ENCODE measurements at places on chromosomes 16 and 17.

GRCh38 chr17:63939884-63940283, 7.8 kb upstream of the CD79B start:
- no peak for DNase-seq

- DNase-seq: peak; percentile 55
Measured at GRCh38 chr16:81493755-81494433, 49.3 kb downstream of the CMIP start.

- DNase-seq: no peak
Measured at GRCh38 chr17:50899005-50899460, 32.9 kb upstream of the TOB1 start.

- DNase-seq: no peak
Measured at GRCh38 chr17:42665581-42666001, 6.5 kb downstream of the TUBG2 start.

- DNase-seq: peak; percentile 61
Measured at GRCh38 chr17:9217151-9218056, 196.1 kb downstream of the NTN1 start.

DNA sequence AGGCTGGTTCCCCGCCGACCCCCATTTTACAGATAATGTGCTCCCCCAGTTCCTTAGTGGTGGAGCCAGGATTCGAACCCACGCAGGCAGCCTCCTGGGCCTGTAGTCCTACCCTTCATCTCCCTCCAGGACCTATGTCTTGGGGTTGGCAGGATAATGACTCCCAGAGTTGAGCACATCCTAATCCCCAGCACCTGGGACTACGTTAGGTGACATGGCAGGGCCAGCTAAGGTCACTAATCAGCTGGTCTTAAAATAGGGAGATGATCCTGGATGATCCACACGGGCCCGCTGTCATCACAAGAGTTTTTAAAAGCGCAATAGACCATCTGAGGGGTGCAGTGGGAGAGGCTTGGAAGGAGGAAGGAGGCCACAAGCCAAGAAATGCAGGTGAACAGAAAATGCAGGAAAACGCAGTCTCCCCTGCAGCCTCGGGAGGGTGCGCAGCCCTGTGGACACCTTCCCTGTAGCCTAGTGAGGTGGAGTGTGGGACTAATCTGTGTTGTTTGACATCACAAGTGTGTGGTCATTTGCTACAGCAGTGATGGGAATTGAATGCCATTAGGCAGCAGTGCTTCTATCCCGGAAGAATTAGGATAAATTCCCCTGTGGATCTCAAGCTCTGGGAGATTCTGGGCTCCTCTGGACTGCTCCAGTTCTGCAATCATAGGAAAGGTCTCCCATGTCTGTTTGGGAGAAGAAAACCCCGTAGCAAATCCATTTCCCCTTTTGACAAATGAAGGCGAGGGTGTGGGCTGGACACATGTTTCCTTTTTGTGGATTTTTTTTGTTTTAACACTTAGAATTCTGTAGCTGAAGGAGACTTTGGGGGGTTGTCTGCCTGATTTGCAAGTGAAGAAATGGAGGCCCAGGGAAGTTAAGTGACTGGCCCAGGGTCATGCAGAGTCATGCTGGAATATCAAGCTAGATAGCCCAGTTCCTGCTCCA, 297.7 kb downstream of the SEC14L1 start:
- no peak for DNase-seq

DNA sequence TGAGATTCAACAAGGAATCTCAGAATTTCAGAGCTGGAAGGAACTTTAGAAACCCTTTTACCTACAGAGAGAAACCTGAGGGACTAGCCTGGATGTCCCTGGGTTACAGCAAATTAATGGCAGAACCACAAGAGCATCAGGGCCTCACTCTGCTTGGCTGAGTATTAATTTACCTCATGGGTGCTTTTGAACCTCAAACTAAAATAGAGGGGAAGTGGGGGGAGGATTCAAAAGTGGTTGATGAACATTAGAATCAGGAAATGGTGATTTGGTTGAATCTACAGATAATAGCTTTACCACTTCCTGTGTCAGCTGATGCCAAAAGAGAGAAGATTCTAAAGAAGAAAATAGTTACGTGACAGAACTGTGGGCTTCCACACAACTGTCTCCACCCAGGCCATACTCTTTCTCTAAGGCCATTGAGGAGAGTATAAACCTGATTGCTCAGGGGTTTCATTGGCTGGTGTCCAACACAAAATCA, 11.3 kb upstream of the SKAP1 start:
- DNase-seq: no peak

DNA sequence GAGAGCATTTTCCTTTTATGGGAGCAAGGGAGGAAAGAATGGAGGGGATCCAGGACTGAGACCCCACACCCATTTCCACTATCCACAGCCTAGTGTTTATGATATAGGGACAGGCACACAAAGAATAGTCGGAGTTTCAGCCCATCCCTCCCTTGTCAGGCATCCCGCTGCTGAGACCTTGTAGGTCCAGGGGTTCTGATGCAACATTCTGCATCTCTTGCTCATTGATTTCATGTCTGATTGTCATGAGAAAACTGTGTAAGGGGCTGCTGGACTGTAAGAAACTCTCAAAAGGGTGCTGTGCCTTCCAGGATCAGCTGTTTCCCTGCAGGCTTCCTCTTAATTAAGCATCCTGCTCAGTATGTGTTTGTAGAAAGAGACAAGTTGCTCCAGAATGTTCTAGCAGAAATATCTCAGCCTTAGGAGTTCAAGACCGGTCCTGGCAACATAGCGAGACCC, 5.3 kb upstream of the POLR3E start:
- no peak for DNase-seq

DNA sequence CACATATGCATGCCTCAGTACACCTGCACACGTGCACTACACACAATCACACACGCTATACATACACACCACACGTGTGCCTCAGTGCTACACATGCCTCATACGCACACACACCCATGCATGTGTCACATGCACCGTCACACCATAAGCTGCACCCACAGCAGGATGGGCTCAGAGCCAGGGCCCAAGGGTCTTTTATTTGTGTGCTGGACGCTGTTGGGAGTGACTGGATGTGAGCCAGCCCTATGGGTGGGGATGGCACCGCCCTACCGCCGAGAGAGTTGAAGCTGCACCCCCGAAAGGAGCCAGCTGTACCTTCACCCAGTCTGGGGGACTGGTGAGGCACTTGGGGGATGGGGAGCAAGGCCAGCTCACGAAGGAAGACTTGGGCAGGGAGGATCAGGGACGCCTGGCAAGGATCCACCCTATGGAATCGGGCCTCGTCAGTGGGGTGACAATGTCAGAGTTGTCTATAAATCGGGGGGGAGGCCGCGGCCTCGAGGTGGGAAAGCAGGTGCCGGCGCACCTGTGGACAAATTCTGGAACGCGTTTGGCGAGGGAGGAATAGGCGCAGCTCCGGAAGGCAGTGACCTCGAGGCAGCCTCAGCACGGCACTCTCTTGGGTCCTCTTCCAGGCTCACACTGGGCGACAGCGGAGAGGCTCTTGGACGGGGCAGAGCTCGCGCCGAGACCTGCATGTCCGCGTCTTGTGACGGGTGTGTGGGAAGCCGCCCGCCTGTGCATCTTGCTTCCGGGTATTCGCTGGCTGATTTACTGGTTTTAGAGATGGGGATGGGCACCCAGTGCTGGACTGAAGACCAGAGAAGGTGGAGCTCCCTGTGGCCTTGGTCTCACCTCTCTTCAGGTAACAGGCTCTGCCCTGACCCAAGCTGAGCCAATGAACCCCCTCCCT, 7.3 kb downstream of the RGS11 start:
- DNase-seq: peak; percentile 34

- DNase-seq: no peak
Measured at GRCh38 chr16:54265575-54266107, 20.9 kb downstream of the IRX3 start.

DNA sequence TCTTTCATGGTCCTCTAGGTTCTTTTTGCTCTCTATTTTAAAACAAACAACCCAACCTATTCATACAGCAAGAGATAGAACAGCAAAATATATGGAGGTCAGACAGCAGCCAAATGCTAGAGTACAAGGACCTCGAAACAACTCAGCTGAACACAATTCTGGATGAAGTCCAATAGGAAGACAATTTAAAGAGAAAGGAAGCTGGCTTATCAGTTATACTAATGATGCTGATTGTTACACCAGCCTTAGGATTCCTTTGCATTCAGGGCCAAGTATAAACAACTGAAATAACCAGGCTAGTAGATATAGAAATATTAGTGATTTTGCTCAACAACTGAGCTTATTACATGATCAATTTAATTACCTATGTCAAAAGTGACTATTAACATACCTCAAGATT, 2.5 kb downstream of the SSH2 start:
- no peak for DNase-seq

GRCh38 chr16:2865651-2866050, 7.7 kb upstream of the PRSS22 start:
- DNase-seq: no peak

DNA sequence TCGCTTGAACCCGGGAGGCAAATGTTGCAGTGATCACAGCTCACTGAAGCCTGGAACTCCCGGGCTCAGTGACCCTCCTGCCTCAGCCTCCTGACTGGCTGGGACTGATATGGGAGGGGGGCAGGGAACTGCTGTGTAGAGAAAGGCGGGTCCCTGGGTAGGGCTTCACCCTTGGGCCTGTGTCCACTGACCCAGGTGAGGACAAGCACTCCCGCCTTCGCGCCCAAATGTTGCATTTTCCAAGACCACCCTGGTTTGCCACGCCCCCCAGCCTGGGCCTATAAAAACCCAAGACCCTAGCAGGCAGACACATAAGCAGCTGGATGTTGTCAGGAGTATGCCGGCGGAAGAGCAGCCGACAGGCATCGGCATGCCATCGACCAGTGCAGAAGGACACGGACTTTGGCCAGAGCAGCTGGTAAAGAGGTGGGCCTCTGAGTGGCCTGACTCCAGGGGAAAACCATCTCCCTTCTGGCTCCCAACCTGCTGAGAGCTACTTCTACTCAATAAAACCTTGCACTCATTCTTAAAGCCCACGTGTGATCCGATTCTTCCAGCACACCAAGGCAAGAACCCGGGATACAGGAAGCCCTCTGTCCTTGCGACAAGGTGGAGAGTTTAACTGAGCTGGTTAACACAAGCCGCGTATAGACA, 19.1 kb downstream of the SMYD4 start:
- DNase-seq: no peak

DNA sequence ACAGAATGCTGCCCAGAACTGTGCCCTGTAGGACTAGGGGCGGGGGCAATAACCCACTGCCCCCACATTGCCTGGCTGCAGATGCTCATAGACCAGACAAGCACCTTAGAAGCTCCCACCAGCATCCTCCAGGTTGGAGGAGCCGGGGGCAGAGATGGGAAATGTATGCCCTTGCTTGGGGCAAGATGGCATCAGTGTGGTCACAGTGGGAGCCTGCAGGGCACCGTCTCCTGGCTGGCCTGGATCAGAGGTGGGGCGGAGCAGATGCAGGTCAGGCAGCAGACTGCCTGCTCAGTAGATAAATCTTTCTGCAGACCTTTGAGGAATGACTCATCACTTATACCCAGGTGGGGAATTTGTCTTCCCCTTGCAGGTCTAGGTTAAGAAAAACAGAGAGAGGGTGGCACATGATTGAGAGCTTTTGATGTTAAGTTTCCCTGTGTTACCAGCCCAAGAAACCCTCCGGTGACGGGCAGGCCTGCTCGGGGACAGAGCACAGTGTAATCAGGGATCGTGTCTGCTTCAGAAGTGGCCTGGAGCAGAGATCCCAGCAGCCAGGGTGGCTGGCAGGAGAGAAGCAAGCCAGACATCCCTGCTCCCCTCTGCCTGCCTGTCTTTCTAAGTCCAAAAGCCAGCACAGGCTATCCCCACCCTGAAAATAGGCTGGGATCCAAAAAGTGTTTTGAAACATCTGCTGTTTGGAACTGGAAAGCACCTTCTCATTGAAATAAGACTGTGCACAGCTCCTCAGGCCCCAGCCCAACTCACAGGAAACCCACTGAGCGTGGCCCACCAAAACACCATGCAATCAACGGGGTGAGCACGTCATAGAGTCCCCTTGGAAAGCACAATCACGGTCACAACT, 50.7 kb upstream of the RPL38 start:
- no peak for DNase-seq

DNA sequence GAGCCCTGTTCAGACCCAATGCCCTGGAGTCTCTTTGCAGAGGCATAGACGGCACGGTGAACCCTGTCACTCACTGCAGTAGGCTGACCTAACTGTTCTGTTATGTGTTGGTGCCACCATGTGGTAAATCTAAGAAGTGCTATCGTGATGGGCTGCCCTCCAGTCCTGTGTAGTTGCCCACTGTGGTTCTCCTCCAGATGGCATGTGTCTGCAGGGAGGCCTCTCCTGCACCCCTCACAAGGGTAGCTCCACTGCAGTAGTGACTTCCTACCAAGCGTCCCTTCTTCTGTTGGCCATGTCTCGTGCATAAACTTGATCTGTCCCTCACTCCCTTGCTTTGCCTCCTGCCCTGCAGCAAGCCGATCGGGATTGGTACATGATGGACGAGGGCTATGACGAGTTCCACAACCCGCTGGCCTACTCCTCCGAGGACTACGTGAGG, 5.8 kb downstream of the DHX38 start:
- DNase-seq: peak; percentile 69

DNA sequence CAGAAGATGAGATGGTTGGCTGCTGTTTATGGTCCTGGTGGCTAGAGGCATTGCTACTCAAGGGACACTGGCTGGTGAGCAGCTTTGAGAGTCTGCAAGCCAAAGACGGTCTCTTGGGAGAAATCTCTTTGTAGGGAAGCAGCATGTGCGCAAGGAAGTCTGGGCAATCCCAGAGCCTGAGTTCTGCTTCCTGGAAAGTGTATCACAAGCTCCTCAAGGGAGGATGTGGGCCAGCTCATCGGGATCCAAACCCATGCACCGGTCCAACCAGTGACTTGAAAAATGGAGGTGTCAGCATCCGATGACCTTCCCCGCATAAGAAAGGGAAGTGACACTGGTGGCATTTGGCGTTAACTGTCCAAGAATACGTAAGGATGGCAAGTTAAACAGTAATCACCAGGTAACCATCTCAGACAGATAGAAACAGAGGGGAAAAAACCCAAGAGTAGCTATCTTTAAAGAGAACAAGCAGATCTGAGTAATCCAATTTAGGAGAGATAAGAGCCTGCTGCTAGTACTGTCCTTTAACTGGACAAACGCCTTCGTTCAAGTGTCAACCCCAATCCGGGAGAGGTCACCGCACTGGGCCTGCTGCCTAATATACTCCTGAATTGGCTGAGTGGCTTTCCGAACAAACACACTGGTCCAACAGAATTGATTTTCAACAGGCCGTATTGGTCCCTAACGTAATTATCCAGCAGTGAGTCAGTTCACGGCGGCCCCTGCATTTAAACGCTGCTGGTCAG, 303.0 kb upstream of the ZFHX3 start:
- no peak for DNase-seq

GRCh38 chr17:50423553-50424159, 2.4 kb upstream of the ACSF2 start:
- DNase-seq: no peak

- DNase-seq: no peak
Measured at GRCh38 chr16:89847051-89847939, 19.0 kb downstream of the SPIRE2 start.
